ENCODE measurements at places on chromosomes 2 and 18. TPM values are rescaled to one million over a fixed set of nuclear protein-coding genes. Genes with fewer than 3 reads are reported as not detected.

DNA sequence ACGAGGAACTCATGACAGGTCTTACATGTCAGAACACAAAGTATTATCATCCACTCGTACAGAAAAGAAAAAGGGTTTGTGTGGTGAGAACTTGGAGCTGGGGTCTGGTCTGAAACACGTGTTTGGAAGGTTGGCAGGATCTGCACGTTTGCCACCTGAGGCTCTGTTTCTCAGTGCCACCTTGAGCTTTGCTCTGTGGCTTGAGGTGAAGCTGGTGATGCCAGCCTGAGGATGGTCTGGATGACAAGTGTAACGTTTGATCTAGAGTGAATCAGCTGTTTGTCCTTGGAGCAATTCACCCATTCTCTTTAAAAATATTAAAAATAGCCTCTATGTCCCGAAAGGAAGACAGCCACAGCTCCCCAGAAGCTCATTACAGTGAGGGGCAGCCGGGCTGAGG lies 45.4 kb upstream of the KLF11 start:
- DNase-seq: no peak

GRCh38 chr18:47888156-47888555 lies 42.3 kb downstream of the SMAD2 start:
- no peak for DNase-seq

- no peak for DNase-seq
These were observed 129.4 kb upstream of the CXCR4 start for GRCh38 chr2:136247204-136247950.

DNA sequence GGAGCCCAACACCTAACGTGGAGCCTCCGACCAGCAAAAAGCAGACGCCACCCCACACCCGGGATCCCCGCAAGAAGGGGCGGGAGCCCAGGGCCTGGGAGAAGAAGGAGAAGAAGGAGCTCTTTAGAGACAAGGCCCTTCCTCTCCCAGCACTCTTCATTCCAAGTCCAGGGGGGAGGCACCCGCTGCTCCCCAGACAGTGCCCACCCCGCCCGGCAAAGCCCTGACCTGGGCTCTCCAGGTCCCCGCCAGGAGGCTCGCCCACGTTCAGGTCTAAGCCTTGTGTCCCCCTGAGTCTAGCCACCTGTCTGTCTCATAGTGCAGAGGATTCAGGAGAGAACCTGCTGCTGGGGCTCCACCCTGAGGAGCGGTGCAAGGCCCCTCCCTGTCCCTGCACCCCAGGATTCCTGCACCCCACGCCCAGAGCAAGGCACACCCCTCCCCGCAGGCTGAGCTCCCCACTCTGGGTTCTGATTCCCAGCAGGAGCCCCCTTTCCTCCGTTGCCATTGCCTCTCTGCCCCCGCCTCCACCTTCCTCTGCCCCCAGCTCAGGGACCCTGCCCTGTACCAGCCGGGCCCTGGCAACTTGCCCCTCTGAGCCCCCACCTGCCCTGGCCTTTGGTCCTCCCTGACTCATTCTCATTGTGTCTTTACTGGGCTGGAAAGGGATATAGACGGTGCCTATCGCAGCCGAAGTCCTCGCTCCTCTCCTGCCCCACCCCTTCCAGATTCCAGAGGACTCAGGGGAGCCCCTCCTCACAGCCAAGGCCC lies 33.5 kb upstream of the GPC1 start:
- DNase-seq: no peak

- peak; percentile 3 for DNase-seq
These were observed 630 bp upstream of the ZNF512 start for GRCh38 chr2:27582129-27582694.

The PAX3 gene
- total RNA-seq: not detected
